ENCODE measurements at places on chromosomes 16 and 17.

DNA sequence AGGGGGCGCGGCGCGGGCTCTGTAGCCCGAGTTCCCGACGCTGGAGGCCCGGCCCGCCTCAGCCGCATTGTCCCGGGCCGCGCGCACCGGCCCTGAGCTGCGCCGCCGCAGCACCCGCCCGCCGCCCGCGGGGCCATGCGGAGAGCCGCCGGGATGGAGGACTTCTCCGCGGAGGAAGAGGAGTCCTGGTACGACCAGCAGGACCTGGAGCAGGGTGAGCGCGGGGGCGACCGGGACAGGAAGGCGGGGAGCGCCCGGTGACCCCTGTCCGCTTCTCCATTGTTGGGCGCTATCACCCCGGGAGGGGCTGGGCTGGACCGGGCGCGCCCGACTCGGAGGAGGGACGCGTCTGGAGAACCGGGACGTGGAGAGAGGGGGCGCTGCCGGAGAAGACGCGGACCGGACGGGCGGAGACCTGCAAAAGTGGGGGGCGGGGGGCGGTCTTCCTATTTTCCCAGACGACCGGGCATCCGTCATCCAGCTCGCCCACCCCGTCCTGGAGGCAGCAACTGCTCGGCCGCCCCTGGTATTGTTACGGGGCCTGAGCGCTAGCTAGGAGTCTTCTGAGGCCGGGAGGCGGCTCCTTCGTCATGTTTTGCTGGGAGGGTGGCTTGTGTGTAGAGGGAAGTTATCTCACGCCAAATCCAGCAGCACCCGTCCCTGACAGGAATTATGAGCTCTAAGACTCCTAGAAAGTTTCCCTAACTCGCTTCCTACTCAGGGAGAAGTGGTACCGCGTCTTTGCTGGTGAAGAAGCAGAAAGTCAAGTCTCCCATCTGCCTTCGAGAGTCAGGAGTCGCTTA is 678 bp downstream of the CDR2L start:
- DNase-seq, result no peak

DNA sequence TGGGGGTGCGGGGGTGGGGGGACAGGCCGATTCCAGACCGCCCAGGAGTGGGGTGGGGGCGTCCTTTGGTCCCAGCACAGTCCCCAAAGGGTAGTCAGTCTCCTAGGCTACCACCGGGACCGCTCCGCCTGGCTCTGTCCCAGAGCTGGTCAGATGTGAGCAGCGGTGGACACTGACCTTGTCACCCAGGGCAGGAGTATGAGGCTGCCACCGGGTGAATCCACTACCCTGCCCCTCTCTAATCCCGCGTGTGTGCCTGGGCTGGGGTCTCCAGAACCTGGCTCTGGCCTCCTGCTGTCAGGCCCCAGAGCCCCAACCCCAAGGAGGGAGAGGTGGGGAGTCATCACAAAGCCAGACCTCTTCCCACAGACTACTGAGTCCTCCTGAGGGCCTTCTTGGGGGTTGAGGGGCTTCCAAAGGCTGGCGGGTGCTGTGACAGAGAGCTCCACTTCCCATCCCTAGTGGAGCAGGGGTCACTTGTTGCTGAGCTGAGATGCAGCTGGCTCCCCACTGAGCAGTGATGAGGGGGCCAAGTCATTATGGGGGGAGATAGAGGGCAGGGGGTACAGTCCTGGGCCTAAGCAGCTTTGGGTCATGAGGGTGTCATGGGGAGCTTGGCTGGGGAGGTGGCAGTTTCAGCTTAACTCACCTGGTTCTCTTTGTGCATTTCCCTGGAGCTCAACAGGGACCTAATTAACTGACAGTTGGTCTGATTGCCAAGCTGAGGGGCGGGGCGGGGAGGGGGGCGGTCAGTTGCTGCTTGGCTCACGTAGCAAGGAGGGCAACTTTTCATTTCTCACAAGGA is 1.2 kb downstream of the PPP1R1B start:
- DNase-seq, result no peak

DNA sequence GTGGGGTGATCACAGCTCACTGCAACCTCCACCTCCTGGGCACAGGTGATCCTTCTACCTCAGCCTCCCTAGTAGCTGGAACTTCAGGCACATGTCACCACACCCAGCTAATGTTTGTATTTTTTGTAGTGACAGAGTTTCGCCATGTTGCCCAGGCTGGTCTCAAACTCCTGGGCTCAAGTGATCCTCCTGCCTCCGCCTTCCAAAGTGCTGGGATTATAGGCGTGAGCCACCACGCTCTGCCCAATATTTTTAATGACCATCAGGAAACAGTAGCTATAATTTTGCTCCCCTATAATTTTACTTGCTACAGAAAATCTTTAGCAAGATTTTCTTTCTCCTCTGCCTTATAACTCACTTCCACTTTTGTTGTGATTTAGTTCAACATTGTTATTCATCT is 29.7 kb upstream of the APPBP2 start:
- DNase-seq, result no peak

DNA sequence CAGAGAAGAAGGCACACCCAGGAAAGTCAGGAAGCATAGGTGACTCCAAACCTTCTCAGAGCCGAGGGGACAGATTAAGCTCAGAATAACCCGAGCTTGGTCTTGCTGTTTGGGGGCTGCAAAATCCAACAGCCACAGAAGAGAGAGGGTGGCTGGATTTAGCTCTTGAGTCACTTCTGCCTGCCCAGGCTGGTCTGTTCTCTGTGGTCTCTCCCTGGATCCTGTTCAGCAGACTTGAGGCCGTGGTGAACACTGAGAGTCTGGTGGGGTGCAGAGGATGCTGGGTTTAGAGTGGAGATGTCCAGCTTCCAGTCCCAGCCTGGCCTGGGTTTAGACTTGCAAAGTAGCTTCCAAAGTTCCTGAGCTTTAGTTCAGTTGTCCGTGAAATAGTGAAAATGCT is 8.8 kb downstream of the SLC26A11 start:
- no peak for DNase-seq

- DNase-seq, result no peak
These were observed 222.3 kb downstream of the FTO start for GRCh38 chr16:53926209-53926608.

DNA sequence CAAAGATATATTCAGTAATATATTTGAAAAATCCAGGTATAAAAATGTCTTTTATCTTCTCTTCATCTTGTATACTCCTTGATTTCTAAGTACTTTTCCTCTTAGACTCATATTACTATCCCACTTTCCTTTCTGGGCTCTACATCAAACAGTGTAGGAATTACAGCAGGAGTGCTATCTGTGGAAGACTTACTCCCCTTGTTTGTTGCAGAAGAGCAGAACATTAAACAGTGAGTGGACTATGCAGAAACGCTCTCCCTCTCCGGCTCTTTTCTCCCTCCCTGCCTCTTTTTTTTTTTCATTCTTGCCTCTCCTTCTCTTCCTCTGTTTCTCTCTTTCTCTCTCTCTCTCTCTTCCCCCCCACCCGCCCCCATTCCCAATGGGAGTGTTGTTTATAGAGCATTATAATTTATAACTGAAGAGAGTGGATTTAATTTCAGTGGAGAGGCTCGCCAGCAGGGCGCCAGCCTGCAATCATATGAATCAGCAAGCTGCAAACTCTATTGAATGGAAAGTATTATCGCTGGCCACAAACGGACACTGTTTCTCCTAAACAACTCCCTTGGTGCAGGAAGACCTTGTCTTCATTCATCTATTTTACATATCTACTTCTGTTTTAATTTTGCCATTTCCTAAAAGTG is 242.3 kb upstream of the TBX2 start:
- no peak for DNase-seq

DNA sequence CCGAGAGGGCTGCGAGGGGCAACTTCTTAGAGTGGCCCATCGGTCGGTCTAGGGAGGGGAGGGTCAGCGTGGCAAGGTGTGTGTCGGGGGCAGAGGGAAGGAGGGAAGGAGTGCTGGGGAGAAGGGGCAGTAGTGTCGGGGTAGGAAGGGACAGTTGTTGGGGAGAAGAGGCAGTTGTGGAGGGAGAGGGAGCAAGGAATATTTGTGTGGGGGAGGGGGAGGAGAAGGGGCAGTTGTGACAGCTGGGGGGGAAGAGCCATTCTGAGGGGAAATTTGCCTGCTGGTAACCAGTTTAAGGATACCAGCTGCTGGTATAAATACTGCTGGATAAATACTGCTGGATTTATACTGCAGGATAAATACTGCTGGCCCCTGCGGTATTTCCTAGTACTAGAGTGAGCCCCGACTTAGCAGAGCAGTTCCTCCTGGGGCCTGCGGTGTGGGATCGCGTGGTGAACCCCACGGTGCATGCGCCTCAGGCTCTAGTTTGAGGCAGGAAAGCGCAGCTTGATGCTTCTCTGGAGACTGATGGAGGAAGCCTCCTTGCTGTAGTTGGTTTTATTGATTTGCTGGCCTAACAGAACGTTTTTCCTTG is 309 bp downstream of the DNAH2 start:
- no peak for DNase-seq

GRCh38 chr16:81436386-81436785 is 8.2 kb upstream of the CMIP start:
- DNase-seq, result no peak

GRCh38 chr17:20925091-20925490 is 117.7 kb downstream of the USP22 start:
- DNase-seq, result no peak

- no peak for DNase-seq
These were observed 343.0 kb upstream of the DYNLRB2 start for GRCh38 chr16:80197741-80198201.

DNA sequence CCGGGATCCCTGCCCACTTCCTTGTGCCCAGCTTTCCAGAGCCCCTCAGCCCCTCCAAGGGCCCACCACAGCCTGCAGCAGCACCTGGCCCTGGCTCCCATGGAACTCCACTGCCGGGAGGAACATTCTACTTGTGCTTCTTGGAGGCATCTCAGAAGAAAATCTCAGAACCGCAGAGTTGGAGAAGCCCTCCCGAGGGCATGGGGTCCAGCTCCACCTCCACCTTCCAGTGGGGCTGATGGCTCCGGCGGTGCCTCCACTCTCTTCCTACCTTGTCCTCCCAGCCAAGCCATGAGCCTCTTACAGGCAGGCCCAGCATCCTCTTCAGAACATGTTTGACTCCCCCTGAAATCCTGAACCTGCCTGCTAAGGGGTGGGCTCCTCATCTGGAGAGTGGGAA is 79.4 kb upstream of the ZNF469 start:
- no peak for DNase-seq

DNA sequence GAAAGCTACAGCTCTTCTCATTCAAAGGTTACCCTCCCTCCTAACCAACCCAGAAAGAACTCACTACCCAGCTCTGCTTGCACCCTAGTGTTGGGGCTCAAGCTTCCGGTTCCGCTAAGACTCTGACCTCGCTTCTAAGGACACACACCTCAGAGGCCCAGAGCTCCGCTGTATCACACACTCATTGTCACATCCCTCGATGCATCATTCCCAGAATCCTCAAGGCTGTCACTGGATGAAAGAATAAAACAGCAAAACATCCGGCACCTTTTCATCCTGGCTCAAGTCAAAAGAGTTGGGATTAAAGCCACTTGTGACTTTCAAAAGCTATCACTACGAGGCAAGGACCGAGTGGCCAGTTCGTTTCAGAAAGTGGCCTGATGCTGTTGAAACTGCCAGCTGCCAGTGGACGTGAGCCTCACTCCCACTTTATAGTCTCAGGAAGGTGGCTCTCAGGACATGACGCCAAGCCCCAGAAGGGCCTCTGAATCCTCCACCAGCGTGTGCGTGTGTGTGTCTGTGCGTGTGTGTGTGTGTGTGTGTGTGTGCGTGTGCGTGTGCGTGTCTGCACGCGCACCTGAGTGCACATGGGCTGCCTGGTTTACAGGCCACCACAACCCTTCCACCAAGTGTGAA is 29.0 kb downstream of the ZFHX3 start:
- no peak for DNase-seq

All from GM13976 (cell line).